ENCODE measurements at places on chromosomes 1 and 21. TPM values are rescaled to one million over a fixed set of nuclear protein-coding genes. Genes with fewer than 3 reads are reported as not detected.

Gene AKNAD1
- total RNA-seq, result not detected

Gene PSEN2
- total RNA-seq, result 3.9 TPM

Gene TPTE
- total RNA-seq, result not detected

Gene SCAMP3
- total RNA-seq, result 117 TPM

Gene TXNIP
- 231 TPM for total RNA-seq

Gene GBP3
- total RNA-seq, result 10.2 TPM

Gene LRRIQ3
- 1.3 TPM for total RNA-seq

Gene CYP4A22
- not detected for total RNA-seq

Gene C8A
- not detected for total RNA-seq

Gene CELA3B
- total RNA-seq, result not detected

Gene FAM151A
- total RNA-seq, result not detected

Gene ARL8A
- 27.8 TPM for total RNA-seq

Gene S100B
- total RNA-seq, result 8.7 TPM

Gene S100A2
- total RNA-seq, result not detected

Gene SDF4
- 85.9 TPM for total RNA-seq

Gene CASZ1
- total RNA-seq, result 2.3 TPM

Gene AADACL3
- not detected for total RNA-seq

Gene BEND5
- 48.3 TPM for total RNA-seq

Gene RNU1-2
- total RNA-seq, result 961 TPM

Gene PRAMEF1
- not detected for total RNA-seq

Gene CYYR1
- total RNA-seq, result not detected

Gene CELA2A
- total RNA-seq, result not detected

Gene CD1B
- total RNA-seq, result not detected

Gene TP73
- 0.50 TPM for total RNA-seq

Gene RGSL1
- total RNA-seq, result not detected

Gene KRTAP12-2
- total RNA-seq, result not detected

Gene PTPN22
- total RNA-seq, result 68.4 TPM

Gene ZNF593OS
- not detected for total RNA-seq

Gene CA14
- not detected for total RNA-seq

Gene HAO2
- total RNA-seq, result not detected

Gene UBXN11
- total RNA-seq, result 30.5 TPM

Gene ADAMTS5
- total RNA-seq, result not detected

Gene CDA
- total RNA-seq, result not detected

Gene DLGAP3
- total RNA-seq, result 0.91 TPM

Gene FAM110D
- not detected for total RNA-seq

Gene CRYAA
- not detected for total RNA-seq

Gene IGSF3
- total RNA-seq, result 0.70 TPM
